ENCODE measurements at places on chromosomes 2 and 18.

DNA sequence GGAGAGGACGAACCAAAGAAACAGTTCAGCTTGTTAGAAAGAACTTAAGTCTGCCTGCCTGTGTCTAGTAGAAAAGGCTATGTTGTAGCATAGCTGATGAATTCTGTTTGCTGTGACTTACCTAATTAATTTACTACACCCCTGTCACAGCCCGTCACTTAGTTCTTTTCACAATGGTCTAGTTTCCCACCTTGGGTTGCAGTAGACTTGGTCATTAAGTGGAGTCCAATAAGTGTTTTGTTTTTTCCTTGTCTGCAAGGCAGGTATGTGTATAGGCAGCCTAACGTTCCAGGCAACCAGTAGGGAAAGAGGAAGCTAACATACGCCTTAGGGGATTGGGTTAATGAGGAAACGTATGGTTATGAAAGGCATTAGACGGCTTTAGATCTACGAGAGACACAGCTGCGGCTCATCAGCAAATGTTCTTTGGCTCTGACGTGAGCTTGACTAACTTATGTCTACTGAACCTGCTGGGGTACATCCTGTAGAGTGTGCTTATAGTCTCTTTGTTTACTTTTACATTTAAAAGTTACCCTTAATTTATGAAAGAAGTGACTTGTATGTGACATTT lies 180.1 kb downstream of the PRPF40A start:
- DNase-seq: no peak

- DNase-seq: no peak
Observed at GRCh38 chr2:95285542-95285932, 11.3 kb downstream of the PROM2 start.

- DNase-seq: no peak
Observed at GRCh38 chr2:26442707-26443106, 35.2 kb downstream of the OTOF start.

- no peak for DNase-seq
Observed at GRCh38 chr2:15863089-15863488, 77.3 kb upstream of the MYCN start.

- no peak for DNase-seq
Observed at GRCh38 chr18:47036298-47036874, 965 bp upstream of the ELOA2 start.

- DNase-seq: no peak
Observed at GRCh38 chr2:240759459-240759858, 60.6 kb downstream of the KIF1A start.

- DNase-seq: no peak
Observed at GRCh38 chr2:185161701-185162100, 563.4 kb downstream of the ZNF804A start.

GRCh38 chr2:72603481-72603880 lies 222.4 kb downstream of the EXOC6B start:
- no peak for DNase-seq

DNA sequence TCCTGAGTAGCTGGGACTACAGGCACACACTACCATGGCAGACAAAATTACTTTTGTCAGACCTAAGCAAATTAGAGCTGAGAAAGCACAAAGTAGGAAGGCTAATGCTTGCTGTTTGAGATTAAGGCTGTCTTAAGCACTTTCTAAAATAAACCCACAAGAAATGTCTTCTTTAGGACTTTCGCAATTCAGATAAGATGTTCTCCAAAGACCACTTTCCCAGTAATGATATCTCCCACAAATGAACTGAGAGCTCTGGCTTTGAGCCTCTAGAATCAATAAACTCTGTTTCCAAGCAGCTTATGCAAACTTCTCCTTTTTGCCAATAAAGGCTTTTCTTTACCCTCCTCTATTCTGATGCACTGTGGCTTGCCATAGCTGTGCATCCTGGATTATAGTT lies 32.0 kb upstream of the GALNT1 start:
- DNase-seq: no peak

DNA sequence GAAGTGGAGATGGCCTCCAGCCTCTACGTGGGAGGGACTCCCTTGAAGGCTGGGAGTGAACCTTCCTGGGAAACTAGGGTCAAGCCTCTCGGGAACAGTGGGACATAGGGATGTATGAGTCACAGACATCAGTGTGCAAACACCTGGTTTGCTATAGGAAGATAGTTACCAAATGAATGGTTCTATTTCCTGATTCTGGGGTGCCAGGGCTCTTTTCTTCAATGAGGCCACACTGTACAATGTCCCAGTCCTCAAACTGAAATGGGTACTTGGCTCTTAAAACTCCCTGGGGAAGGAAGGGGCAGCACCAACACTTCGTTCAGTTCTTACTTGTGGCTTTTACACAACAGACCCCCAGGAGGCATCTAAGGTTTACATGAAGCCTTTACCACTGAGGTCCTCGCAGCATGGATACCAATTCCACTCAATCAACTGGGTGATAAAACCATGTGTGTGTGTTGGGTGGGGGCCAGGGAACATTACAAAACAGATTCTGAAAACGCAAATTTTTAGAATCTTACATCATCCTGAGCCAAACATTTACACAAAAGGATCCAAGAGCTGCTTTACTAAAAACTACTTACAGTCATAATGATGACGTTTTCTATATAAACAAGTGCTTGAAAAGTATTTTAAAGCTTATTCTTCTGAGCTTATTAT lies 10.4 kb downstream of the ERFE start:
- no peak for DNase-seq

DNA sequence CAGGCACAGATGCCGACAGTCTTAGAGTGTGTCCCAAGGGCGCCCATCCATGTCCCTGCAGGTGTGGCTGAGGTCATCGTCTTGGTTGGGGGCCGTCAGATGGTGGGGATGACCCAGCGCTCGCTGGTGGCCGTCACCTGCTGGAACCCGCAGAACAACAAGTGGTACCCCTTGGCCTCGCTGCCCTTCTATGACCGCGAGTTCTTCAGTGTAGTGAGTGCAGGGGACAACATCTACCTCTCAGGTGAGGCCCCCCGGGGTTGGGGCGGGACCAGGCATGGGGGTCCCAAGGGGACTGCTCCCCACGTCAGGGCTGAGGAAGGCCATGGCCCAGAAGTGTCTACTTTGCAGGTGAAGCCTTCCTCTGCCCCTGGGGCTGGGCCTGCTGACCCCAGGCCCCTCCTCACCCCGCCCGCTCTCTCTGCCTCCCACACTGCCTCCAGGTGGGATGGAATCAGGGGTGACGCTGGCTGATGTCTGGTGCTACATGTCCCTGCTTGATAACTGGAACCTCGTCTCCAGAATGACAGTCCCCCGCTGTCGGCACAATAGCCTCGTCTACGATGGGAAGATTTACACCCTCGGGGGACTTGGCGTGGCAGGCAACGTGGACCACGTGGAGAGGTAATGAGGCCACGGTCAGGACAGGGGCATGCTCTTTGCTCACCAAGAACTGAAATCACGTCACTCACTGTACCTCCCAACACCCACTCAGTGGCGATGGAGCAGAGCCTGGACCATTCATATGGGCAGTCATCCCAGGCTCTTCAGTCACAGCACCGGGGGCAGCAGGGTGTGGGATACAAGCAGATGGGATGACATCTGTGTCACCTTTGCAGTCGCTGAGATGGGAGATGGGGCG lies 230.8 kb downstream of the ATAD2B start:
- no peak for DNase-seq

DNA sequence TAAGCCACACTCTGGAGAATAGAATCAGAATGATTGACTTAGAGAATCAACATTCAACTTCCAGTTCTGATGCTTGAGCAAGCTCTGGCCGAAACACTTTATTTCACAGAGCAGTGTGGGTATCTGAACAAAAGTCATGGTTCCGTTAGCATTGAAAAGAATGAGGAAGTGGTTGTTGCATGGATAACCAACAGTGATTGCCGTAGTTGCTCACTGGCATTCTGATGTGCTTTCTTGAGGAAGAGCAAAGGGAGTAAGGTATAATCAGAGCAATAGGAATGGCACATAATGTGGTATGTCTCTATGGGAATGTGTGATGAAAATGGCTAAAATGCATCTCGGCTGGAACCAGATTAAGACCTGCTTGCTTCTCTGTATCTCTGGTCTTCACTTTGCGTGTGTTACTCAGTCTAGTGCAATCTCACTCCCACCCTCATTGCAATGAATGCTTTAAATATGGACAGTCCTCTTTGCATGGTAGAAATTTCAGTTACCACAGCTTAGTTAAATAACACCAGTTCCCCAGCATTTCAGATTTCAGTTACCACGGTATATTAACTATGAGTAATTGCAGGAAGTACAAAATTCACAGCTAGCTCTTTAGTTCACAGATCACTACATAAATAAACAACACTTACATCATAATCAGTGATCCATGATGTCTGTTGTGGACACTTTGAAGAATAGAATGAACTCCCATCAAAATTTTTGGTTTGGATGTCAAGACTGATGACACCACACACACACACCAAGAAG lies 7.8 kb upstream of the RAB12 start:
- DNase-seq: no peak
